ENCODE measurements at places on chromosomes 3 and 15. TPM values are rescaled to one million over a fixed set of nuclear protein-coding genes. Genes with fewer than 3 reads are reported as not detected.

RCN2 gene
- total RNA-seq: 49.5 TPM

TUSC7 gene
- not detected for total RNA-seq

DNA sequence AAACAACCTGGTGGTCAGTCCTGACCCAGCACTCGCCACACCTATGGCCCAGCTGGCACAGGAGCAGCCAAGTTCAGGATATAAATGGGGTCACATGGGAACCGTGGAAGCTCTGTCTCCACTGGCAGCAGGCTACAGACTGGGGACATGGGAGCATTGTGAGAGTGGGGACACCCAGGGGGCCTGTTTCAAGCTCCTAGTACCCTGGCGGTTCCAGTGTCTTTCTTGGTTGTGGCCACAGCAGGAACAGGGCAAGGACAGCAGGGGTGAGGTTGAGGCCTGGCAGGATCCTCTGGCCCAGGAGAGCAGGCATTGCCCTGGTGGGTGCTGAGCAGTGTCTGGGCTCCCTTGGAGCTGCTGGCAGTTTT, 1.9 kb downstream of the CSK start:
- no peak for DNase-seq

IL5RA gene
- 7.6 TPM for total RNA-seq

- no peak for DNase-seq
Observed at GRCh38 chr3:98532709-98533571, 1.2 kb downstream of the GPR15 start.

DNA sequence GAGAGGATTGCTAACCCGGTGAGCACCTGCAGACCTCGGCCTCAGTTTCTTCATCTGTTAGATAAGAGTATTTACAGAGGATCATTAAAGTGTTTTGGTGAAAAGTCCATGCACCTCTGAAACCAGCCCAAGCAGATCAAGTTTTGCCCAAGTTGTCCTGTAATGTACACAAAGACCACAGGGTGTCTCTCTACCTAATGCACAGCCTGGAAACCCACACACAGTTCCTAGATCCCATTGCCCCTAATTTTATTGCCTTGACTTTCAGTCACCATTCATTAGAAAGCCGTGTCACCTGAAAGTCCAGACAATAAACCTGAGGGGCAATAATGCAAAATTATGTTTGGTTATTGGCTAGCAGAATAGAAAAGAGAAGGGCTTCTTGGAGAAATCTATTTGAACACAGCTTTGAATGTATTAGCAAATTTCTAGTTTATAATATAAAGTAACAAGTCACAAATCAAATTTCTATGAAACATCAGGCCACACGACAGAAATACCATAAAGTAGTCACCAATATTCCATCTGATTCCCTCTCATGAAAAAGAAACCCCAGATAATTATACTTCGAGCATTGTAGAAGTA, 161.3 kb upstream of the SLC2A2 start:
- peak; percentile 7 for DNase-seq

DNA sequence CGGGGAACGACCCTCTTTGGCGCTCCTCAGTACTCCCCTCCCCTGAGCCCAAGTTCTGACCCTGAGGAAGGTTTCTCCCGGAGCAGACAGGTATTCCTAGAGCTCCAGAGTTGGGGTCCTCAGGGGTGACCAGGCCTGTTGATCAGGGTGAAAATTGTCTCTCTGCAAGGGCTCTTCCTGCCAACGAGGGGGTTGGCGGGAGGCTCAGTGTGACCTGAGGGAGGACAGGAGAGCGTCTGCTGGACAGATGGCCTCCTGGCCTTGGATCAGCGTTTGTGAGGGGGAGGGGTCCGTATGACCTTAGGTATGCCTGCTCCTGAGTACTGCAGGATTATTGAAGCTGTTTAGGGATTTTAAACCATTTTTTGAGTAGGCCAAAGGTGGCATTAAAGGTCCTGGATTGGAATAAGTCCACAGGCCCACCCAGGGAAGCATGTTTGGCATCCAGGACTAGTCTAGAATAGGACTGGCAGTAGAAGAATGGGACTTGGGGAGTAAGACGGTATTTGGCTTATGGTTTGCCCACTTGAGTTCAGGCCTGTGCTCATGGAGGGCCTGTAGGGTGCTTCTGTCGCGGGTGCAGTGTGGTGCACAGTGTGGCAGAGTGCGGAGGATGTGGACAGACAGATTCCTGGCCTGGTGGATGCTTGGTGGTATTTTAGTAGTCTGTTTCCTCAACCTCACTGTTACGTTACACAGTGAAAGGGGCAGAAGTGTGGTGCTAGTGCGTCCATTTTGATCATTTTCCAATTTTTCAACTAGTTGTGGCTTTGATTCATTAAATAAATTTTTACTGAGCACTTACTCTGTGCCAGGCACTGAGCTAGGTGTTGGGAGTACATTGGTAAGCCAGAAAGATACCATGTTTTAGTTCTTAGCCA, 959 bp downstream of the ZNF592 start:
- DNase-seq: peak; percentile 11

CPN2 gene
- total RNA-seq: 1.3 TPM

DNA sequence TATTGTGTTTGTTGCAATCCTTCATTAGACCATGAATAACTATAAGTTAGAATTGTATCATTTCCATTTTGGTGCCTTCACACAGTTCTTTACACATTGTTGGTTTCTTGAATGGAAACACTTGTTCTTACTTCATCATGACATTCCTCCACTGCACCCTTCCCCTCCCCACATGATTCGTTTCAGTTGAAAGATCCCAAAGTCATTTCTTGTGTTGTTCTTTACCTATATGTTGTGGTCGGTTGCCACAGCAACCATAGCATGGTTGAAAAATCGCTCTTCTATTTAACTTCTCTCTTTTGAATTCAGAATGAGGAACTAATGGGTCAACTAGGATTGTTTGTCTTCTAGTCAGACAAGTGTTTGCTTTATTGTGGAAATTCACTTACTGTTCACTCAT, 103.3 kb downstream of the IL1RAP start:
- no peak for DNase-seq

DPPA4 gene
- total RNA-seq: 9.3 TPM

LIPH gene
- 19.6 TPM for total RNA-seq

- no peak for DNase-seq
Observed at GRCh38 chr3:97970956-97971620, 1.1 kb downstream of the RIOX2 start.

RARB gene
- total RNA-seq: 17.2 TPM

DNA sequence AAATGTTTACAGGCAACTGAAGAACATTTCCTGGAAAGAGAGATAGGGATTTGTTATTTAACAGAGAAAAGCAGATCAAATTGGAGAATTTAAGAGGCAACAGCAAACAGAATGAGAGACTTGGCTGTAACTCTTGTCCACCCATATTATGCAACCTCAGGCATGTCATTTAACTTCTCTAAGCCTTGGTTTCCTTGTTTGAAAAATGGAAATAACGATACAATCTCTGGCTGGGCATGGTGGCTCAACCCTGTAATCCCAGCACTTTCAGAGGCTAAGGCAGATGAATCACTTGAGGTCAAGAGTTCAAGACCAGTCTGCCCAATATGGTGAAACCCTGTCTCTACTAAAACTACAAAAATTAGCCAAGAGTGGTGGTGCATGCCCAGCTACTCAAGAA, 23.7 kb downstream of the ARRDC4 start:
- DNase-seq: no peak

DNA sequence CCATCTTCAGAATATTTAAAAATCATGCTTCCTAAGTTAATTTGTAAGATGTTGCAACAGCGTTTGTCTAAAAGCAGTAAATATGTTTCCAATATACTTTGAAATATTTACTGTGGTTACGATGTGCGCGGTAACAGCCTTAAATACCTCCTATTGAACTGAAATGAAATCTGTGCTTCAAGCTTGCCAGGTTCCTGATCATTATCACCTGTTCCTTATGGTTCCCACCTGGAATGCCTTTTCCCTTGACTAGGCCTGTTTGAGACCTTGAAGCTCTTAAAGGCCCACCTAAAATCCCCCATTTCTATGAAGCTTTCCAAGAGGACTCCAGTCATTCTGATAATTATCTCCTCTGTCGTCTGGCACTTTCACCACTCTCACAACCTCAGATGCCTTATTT, 146.7 kb downstream of the NAALADL2 start:
- DNase-seq: no peak

SAMD7 gene
- total RNA-seq: 1.5 TPM

ZIC1 gene
- not detected for total RNA-seq

- no peak for DNase-seq
Observed at GRCh38 chr15:100841426-100841825, 38.2 kb upstream of the ALDH1A3 start.

DNA sequence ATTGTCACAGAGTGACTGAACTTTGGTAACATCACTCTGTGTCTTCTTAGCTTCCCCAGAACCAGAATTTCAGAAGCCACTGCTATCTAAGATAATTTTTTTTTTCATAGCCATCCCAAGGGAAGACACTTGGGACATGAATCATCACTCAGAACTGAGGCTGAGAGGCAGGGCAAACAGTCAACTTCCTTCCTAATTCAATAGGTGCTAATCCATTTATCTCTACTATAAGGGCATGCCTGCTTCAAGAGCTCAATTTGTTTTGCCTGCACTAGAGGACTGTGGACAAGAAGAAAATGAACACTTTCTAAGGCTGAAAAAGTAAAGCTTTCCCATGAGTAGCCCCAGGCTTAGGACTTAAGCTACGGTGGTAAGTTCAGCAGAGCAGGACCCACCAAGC, 56.7 kb upstream of the MYRIP start:
- DNase-seq: no peak

DNA sequence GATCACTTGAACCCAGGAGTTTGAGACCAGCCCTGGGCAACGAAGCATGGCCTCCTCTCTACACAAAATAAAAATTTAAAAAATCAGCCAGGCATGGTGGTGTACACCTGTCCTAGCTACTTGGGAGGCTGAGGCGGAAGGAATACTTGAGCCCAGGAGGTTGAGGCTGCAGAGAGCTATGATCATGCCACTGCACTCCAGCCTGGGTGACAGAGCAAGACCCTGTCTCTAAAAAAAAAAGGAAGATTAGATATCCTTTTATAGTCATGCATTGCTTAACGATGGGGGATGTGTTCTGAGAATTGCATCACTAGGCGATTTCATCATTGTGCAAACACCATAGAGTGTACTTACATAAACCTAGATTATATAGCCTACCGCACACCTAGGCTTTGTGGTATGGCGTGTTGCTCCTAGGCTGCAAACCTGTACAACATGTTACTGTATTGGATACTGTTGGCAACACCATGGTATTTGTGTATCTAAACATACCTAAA, 12.6 kb downstream of the ALAS1 start:
- DNase-seq: peak; percentile 47

ARGFX gene
- not detected for total RNA-seq

TEX55 gene
- total RNA-seq: 6.6 TPM

DNA sequence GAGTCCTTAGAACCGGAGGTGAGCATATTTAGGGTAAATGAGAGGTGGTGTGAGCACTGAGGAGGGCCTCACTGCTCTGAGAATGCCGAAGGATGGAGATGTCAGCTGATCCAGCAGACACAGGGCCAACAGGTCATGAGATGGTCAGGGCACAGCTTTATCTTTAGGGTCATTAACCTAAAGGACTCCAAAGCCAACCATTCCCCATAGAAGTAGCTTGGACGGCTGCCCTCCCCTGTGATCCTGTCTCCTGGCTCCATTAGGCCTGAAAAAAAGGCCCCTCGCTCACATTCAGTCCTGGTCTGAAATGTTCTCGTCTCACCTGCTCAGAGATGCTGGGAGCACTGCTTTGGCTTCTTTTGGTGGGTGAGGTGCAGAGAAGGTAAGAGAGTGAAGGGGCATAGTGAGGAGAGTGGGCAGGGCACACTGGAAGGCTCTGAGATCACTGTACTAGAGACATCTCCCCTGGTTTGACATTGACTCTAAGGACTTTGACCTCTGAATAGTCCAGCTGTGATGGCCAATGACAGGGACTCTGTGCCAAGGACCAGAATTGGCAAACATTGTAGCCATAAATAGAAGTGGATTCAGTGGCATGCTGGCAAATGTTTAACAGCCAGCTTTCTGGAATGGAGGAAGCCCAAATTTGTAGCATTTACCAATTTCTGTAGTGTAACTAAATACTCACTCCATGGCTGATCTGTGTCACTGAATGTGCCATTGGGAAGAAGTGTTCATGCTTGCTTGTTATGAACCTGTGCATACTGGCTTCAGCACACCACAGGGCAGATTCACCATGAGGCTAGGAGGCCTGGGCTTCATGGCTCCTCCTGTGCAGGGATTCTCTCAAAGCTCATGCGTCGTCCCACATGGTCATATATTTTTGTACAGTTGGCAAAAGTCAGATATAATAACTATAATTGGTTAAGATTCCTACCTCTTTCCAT, 76.2 kb upstream of the MRPS22 start:
- no peak for DNase-seq

- no peak for DNase-seq
Observed at GRCh38 chr3:174270841-174271240, 588.3 kb upstream of the NAALADL2 start.

DLL4 gene
- total RNA-seq: 6.2 TPM

LINGO1 gene
- total RNA-seq: 10.2 TPM

DNA sequence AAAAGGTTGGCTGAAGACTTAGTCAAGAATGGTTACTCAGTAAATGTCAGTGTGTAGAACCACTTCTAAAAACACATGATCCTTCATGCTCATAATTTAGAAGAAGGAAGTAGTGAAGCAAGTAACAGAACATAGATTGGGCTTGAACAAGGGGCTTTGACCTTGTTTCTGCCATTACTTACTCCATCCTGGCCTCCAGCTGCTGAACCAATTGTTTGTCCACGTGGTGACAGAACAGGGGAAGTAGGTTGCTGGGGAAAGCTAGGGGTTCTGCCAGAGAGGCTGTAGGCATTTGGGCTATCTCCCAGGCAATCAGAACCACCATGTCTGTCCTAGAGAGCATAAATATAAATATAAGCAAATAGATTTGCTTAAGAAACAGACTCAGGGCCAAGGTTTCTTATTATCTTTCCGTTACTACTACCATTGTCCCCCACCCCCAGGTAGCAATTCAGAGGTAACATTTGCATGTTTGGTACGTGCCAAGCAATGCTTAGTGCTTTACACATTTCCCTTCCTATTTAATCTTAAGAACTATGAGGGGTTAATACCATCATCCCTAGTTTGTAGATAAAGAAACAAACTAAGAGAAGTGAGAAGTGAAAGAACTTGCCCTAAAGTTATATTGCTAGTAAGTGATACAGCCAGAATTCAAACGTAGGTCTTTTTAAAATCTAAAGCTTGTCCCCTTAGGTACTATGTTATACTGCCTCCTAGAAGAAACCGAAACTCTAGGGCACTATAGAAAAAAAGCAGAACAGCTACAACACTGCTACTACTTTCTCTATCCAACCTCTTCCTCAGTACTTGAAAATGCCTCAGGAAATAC, 3.0 kb upstream of the SPG11 start:
- DNase-seq: no peak

GRCh38 chr15:95948411-95948810, 382.1 kb upstream of the NR2F2 start:
- DNase-seq: no peak

GRCh38 chr3:132486099-132486498, 68.8 kb downstream of the DNAJC13 start:
- no peak for DNase-seq

STRIT1 gene
- not detected for total RNA-seq

GP9 gene
- not detected for total RNA-seq

SAXO2 gene
- 4.3 TPM for total RNA-seq

LRRC34 gene
- 5.4 TPM for total RNA-seq

GATM gene
- 254 TPM for total RNA-seq

Measured in prostate gland (tissue), 2 donors.